Hematopoietic multipotent progenitor cell treated with erythropoietin and hydrocortisone succinate and interleukin-3 and kit ligand, for 6 days (in vitro differentiated cells): ENCODE measurements at places on chromosomes 6 and 20.

DNA sequence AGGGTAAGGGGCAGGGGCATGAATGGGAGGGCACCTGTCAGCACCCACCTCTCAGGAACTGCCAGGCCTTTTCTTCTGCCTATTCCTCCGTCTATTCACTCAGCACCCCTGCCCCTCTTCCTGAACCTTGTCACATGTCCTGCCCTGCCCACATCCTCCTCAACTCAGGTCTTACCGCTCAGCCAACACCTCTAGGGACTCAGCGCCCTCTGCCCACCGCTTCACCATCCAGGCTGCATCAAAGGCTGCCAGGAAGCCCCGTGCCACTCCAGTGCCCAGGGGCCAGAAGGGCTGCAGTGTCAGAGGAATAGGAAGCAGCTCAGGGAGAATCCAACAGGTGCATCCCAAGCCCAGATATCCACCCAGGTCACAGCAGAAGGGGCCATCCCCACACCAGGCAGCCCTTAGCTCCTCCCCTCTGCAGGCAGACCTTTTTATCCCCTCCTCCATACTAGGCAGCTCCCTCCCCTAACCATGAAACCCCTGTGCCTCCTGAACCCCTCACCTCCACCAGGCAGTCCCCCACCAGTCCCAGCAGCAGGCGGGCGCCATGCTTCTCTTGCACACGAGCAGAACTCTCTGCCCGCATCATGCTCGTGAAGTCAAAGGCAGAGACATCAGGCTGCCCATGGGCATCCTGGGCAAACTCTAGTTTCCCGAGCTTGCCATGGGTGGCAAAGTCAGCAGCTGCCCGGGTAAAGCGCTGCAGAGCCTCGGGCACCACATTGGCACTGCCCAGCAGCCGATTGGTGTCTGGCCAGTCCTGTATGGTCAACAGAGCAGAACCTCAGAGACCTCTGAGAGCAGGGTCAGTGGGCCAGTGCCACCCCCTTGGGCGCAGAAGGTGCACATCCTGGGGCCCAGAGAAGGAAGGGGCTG is 5.5 kb downstream of the MICAL1 start:
- no peak for DNase-seq

DNA sequence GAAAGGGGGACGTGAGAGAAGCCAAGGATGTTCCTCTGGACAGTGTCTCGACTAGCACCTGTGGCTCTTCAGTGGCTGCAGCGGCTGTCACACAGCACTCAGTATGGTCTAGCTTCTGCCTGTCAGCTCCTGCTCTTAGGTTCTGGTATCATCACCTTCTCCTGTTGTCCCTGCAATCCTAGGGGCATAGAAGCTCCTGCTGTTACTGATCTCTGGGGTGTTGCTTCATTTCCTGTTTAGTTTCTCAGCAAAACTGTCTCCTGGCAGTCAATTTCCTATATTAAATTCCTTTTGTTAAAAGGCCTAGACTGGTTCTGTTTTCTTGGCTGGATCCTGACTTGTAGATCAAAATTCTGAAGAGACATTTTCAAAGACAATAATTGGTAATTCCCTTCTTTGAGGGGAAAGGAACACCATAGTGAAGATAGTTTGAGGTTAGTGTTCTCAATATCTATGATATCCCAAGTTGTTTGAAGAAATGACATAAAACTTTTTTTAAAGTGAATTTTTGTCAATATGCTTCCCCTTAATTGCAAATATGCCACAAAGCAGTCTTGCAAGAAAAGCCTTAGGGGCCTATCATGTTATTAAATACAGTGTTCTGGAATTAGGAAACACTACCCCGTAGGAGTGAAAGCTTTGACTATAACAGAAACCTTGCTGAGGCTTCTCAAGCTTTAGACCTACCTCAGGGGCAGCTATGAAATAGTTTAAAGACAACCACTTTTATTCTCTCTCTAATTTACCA is 148.5 kb downstream of the KIF6 start:
- no peak for DNase-seq

- DNase-seq: no peak
Observed at GRCh38 chr20:10631126-10631525, 42.7 kb downstream of the JAG1 start.

DNA sequence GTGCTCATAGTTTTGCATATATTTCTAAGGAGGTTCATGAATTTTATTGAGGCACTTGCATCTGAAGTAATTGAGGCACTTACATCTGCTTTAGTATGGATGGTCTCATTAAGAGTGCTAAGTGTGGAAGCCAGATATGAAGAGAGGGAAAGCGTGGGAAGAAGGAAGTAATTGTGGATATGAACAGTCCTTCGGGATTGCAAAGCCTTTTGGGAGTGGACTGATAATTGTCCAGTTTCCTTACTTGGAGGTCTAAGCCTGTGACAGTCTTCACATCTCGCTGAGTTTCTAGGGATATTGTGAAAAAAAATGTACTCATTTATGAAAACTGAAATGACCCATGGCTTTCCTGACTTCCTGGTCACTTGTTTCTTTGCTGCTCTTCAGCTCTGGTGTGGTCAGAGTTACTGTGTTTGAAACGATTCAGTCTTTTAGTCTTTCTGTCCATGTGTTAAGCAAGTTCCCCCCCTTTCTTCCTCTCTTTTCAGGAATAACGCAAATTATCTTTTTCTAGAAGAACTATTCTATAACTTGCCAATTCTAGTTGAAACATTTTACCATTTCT is 137.3 kb downstream of the ZFAND3 start:
- no peak for DNase-seq

GRCh38 chr6:75052491-75052890 is 153.4 kb downstream of the COL12A1 start:
- no peak for DNase-seq

GRCh38 chr6:38032797-38033196 is 213.3 kb downstream of the ZFAND3 start:
- no peak for DNase-seq

GRCh38 chr6:160714731-160715316 is 12.8 kb downstream of the PLG start:
- no peak for DNase-seq

GRCh38 chr20:1323830-1324597 is 4.9 kb downstream of the SDCBP2 start:
- DNase-seq: no peak

GRCh38 chr20:57259938-57260921 is 6.2 kb downstream of the BMP7 start:
- no peak for DNase-seq

GRCh38 chr6:23747239-23747638 is 378.8 kb upstream of the NRSN1 start:
- no peak for DNase-seq

- no peak for DNase-seq
Observed at GRCh38 chr6:150915880-150916265, 50.4 kb downstream of the MTHFD1L start.

GRCh38 chr6:152566103-152566875 is 70.9 kb downstream of the SYNE1 start:
- no peak for DNase-seq
